Hematopoietic multipotent progenitor cell treated with erythropoietin and hydrocortisone succinate and interleukin-3 and kit ligand, for 6 days (in vitro differentiated cells): ENCODE measurements at places on chromosomes 1 and 21.

DNA sequence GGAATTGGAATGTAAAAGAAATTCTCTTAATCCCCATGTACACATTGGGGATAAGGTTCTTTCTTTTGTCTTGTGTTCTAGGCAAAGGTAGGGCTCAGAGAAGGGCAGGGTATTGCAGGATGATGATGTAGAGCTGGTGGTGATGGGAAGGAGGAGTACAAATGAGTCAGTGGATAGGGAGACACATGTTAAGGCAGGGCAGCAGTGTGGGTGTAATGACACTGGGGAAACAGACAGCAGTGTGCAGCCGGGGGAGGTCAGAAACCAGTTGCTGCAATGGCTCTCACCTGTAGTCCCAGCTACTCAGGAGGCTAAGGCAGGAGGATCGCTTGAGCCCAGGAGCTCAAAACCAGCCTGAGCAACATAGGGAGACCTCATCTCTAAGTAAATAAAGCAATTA lies 5.1 kb downstream of the NLRP3 start:
- DNase-seq: no peak

DNA sequence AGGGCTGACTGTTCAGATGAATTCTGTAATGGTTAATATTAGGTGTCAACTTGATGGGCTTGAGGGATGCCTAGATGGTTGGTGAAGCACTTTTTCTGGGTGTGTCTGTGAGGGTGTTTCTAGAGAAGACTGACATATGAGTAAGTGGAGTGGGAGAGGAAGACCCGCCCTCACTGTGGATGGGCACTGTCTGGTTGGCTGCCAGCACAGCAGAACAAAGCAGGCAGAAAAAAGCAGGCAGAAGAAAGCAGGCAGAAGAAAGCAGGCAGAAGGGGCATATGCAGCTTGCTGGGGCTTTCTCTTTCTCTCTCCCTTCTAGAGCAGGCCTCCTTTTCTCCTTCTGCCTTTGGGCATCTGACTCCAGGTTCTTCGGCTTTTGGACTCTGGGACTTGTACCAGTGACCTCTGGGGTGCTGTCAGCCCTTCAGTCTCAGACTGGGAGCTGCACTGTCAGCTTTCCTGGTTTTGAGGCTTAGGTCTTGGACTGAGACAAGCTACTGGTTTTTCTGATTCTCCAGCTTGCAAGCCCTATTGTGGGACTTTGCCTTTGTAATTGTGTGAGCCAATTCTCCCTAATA lies 42.9 kb upstream of the CD2 start:
- DNase-seq: peak; percentile 78

GRCh38 chr1:62628506-62628905 lies 31.2 kb downstream of the ANGPTL3 start:
- peak; percentile 8 for DNase-seq

GRCh38 chr1:88035578-88035977 lies 648.5 kb upstream of the PKN2 start:
- no peak for DNase-seq

GRCh38 chr1:186680245-186681061 lies at the start of gene PTGS2:
TSS of gene PTGS2 (minus strand) at chr1:186680423. CDS start at chr1:186680290, 133 bp downstream.
- peak; percentile 97 for DNase-seq

DNA sequence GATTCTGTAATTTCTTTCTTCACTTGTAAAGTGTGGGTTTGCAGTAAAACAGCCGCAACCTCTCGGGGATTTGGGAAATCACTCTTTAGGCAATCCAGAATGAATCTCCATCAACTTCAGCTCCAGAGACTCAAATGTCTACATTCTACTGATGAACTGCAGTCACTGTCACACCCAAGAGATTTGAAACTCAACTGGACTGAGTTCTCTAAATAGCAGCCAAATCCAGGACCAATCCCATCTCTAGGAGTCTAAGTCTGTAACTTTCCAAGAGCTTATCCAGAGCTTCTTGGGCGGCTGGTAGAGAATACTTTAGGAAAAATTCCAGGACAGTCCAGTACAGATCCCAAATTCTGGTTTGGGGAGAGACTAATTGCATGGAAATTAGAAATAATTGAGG lies 62.9 kb downstream of the ADAMTS1 start:
- no peak for DNase-seq

GRCh38 chr1:47722909-47723580 lies 274.1 kb downstream of the TRABD2B start:
- DNase-seq: peak; percentile 20

GRCh38 chr1:232877365-232878028 lies 72.3 kb downstream of the MAP10 start:
- no peak for DNase-seq

DNA sequence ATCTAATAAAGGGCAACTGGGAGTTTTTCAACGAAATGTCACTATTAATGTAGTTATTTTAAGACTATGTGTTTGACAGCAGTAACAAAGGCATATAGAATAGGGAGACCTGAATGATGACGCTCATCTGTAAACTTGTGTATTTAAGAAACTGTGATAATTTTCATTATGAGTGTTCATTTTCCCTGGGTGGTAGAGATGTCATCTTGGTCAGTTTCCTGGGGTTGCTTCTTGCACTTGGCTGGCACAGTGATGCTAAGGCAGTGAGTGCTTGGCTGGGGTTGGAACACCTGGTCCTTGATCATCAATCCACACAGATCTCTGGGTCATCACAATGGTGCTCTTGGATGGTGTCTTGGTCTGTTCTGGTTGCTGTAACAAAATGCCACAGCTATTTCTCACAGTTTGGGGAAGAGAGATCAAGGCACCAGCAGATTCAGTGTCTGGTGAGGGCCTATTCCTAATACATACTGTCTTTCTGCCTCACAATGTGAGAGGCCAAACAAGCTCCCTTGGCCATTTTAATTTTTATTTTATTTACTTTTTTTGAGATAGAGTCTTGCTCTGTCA lies 7.9 kb upstream of the SMYD2 start:
- DNase-seq: no peak

- no peak for DNase-seq
Observed at GRCh38 chr1:172352435-172352834, 68.0 kb upstream of the C1orf105 start.

- no peak for DNase-seq
Observed at GRCh38 chr1:246153796-246154212, 353.3 kb downstream of the SMYD3 start.

DNA sequence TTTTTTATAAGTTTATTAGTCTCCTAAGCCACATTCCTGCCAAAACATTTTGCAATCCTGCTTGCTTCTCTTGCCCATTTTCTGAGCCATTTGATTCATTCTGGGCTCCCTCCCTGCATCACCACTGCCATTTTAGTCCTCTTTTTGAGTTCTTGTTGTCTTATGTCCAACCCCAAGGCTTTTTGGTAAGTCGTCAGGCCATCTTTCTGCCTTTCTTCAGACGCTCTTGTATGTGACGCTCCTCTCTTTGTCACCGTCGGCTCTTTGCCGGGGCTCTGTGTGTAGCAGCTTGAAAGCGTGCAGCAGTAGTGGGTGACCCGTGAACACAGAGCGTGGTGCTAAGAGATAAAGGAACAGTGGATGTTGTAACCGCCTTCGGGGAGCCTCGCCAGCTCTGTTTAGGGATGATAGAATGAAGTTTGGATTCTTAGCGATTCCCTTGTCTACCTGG lies 14.6 kb downstream of the HUNK start:
- no peak for DNase-seq
